GM12878 (cell line): ENCODE measurements at places on chromosomes 3 and 15.

DNA sequence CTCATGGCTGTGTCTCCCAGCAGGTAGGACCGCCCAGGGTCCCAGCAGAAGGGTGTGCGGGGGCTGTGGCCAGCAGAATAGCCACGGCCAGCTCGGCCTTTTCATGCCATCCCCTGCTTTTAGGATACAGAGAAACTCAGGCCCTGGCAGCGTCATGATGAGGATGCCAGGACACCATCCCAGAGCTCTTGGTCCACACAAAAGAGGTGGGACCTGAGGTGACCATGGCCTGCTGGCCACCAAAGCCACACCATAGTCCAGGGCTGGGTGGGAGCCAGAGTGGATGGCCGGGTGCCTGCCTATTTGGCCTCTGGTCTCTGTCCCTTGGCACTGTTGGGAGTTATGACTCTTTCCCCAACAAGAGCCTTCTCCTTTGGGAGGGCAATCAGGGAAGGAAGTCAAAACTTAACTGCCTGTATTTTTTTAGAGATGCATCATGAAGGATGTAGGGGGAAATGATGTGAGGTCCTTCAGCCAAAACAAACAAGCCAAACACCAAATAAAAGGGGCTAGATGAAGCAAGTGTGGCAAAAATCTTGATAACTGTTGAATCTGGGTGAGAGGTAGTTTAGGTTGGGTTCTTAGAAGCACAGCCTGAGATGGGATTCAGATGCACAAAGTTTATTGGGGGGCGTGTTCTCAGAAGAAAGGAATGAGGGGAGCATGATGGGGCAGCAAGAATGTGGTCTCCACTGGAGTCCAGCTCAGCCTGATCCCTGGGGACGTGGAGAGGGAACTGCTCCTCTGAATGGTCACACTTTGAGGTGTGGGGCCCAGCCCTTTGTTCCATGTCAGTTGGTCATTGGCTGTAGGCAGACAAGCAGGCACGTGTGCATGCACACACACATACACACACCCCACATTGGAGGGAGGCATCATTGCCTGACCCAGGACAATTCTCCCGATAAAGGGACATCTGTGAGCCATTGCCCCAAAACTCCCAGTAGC lies 33.2 kb downstream of the SMAD6 start:
- no peak overlapping the region for H3K4me3 ChIP-seq
- no peaks in the 10 kb centered on the region; the same call in none of the 2 replicates for H3K27me3 ChIP-seq
- H3K36me3 ChIP-seq = no peaks in the 10 kb centered on the region
- no peak overlapping the region for H3K27ac ChIP-seq
- no peaks in the 10 kb centered on the region for H3K4me1 ChIP-seq
- DNase-seq = no peak

DNA sequence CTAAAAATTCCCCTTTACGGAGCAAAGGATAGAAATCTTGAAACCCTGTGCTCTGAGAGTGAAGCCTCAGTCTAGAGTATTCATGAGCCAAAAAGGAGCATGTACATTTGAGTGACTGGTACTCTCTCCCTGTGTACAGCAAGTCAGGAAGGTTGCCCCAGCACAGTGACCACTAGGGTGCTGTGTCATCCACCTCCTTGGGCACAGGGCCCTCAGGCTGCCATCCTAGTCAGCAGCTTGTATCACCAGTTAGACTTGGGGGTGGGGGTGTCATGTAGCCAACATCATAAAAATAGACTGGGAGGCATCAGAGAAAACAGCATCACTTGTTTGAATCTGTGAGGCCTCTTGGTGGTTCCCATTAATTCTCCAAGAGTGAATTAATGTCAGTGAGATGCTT lies 12.0 kb downstream of the NME9 start:
- H3K4me3 ChIP-seq = no peak overlapping the region
- H3K36me3 ChIP-seq = no peaks in the 10 kb centered on the region
- no peak overlapping the region for H3K27ac ChIP-seq
- DNase-seq = no peak
- H3K27me3 ChIP-seq = no peaks in the 10 kb centered on the region

DNA sequence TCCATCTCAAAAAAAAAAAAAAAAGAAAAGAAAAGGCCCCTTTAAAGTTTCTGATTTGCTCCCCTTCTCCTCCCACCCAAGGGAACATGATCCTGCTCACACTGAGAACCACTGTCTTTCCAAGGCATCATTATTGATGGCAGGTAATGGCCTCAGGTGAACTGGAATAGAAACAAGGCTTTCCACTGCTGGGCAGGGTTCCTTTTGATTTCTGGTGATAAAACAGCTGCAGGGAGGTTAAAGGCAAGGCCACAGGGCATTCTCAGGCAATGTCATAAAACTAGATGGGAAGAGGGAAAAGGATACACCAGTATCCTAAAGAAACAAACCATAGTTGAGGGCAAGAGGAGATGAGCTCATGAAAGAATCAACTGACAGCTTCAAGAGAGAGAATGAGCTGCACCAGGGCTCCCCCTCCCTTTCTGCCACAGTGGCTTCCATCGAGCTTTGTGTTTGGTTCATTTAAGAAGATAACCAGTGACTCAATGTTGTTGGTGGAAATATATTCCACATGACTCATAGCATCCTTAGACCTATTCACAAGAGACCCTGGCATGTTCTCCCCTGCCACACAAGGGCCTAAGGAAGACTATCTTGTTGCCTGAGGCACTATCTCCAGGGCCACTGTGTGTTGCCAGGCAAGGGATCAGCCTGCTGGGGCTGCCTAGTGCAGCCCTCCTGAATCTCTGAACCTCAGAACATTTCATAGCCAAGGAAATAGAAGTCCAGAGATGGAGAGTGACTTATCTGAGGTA lies 86.4 kb downstream of the WDR76 start:
- H3K27ac ChIP-seq = no peak overlapping the region
- no peaks in the 10 kb centered on the region for H3K36me3 ChIP-seq
- H3K4me1 ChIP-seq = no peaks in the 10 kb centered on the region
- DNase-seq = no peak
- H3K27me3 ChIP-seq = no peaks in the 10 kb centered on the region

DNA sequence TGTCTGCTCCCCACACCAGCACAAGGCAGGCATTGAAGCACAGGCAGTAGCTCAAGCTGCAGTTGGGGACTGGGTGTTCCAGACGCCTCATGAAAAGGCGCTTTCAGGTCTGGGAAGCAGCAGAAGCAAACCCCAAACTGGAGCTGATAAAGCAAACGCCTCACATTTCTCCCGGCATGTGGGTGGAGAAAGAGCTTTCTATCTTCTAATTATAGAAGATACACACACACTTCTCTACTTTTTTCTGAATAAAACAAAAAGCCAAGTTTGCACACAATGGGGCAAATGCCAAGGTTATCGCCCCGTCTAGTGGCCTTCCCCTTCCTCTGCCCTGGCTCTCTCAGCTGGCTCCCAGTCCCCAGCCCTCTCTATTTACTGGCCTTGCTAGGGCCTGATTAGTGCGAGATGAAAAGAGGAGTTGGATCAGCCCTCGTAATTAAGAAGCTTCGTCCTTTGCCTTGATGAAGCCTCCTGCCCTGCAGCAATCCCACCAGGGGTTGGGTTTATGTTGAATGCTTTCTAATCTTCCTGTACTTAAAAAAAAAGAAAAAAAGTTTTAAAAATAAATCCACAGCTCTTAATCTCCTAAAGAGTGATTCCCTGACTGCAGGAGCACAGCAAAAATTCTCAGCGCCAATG lies 120.2 kb downstream of the MEGF11 start:
- no peak for DNase-seq
- H3K4me1 ChIP-seq = no peaks in the 10 kb centered on the region
- H3K27me3 ChIP-seq = no peaks in the 10 kb centered on the region; the same call in 1 of the 2 replicates
- no peak overlapping the region for H3K4me3 ChIP-seq
- no peaks in the 10 kb centered on the region for H3K36me3 ChIP-seq

DNA sequence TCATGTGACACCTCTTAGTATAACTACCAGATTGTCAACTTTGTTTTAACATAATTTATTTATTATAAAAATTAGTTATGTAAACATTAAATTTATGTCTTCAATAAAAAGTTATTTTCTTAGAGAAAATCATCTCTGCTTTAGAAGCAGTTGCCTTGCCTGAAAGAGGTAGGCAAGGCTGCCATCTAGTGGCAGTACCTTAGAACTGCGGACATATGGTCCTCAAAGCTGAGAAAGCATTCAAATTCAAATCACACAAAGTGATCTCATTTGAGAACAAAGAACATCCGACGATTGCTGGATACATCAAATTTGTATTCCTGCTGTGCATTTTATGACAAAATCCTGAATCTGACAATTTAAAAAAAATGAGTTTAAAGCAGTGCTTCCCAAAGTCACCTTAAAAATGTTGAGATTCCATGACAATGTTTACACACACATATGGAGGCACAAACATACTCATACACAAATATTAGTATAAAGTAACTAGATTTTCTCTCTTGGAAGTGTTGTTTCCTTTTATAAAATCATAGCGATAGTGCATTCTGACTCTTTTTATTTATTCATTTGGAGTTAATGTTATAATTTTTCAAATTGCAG lies 617.4 kb downstream of the CADM2 start:
- H3K36me3 ChIP-seq = no peaks in the 10 kb centered on the region
- no peaks in the 10 kb centered on the region for H3K4me1 ChIP-seq

DNA sequence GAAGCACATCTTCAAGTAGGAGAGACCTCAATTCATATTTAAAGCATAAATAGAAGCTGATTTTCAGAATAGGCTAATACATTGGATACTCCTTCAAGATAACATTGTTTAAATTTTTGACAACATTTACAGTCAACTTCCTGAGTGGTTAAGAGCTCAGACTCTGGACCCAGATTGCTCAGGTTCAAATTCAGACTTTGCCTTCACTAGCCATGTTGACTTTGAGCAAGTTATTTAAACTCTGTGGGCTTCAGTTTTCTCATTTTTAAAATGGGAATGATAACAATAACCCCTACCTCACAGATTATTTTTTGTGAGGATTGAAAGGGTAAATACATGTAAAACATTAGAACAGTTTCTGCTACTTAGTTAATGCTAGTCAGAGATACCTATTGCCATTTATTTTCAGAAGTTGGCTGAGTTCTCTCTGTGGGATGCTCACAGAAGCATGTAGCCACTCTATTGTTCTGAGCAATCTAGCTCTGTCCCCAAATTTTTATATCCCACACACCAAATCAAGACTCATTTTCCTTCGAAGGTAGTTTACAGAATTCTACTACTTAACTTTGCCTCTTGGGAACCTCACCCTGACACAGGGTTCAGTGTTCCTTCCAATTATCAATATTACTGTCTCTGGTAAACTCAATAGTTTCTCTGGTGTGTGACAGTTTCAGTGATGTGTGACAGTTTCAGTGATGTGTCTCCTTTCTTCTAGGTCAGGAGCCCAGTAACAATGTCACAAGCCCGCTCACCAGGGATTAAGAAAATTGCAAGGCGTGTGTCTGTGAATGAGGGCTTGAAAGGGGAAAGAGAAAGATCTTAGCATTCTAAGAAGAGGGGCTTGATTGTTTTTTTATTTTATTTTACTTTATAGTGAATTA lies 79.4 kb upstream of the OSTN start:
- H3K27ac ChIP-seq = no peak overlapping the region
- H3K4me3 ChIP-seq = no peak overlapping the region
- DNase-seq = no peak

GRCh38 chr15:49492151-49492550 lies 69.1 kb downstream of the FGF7 start:
- no peak overlapping the region for H3K27ac ChIP-seq
- H3K27me3 ChIP-seq = no peaks in the 10 kb centered on the region
- H3K36me3 ChIP-seq = no peaks in the 10 kb centered on the region
- no peak overlapping the region for H3K4me3 ChIP-seq
- H3K4me1 ChIP-seq = no peaks in the 10 kb centered on the region

- no peaks in the 10 kb centered on the region; the same call in none of the 2 replicates for H3K27me3 ChIP-seq
- no peak overlapping the region for H3K27ac ChIP-seq
- H3K36me3 ChIP-seq = no peaks in the 10 kb centered on the region
- H3K4me1 ChIP-seq = peaks cover 4% of the 10 kb centered on the region; the same call in 1 of the 2 replicates
Observed at GRCh38 chr3:51962854-51963530, 4.3 kb downstream of the PCBP4 start.

GRCh38 chr15:63987796-63988378 lies 58.4 kb downstream of the DAPK2 start:
- no peak overlapping the region; the same call in 1 of the 2 replicates for H3K4me3 ChIP-seq
- H3K4me1 ChIP-seq = peaks cover 82% of the 10 kb centered on the region
- no peaks in the 10 kb centered on the region; the same call in 1 of the 2 replicates for H3K36me3 ChIP-seq
- no peak for DNase-seq
- no peaks in the 10 kb centered on the region for H3K27me3 ChIP-seq
- peak overlapping the region; percentile 92 for H3K27ac ChIP-seq

- H3K27me3 ChIP-seq = no peaks in the 10 kb centered on the region
- no peak for DNase-seq
- no peaks in the 10 kb centered on the region; the same call in 1 of the 2 replicates for H3K36me3 ChIP-seq
Observed at GRCh38 chr3:37997342-37997741, 6.8 kb downstream of the VILL start.

- no peak overlapping the region for H3K27ac ChIP-seq
- no peak for DNase-seq
- no peaks in the 10 kb centered on the region for H3K4me1 ChIP-seq
- H3K4me3 ChIP-seq = no peak overlapping the region
Observed at GRCh38 chr3:46416811-46417510, 9.9 kb downstream of the CCRL2 start.

DNA sequence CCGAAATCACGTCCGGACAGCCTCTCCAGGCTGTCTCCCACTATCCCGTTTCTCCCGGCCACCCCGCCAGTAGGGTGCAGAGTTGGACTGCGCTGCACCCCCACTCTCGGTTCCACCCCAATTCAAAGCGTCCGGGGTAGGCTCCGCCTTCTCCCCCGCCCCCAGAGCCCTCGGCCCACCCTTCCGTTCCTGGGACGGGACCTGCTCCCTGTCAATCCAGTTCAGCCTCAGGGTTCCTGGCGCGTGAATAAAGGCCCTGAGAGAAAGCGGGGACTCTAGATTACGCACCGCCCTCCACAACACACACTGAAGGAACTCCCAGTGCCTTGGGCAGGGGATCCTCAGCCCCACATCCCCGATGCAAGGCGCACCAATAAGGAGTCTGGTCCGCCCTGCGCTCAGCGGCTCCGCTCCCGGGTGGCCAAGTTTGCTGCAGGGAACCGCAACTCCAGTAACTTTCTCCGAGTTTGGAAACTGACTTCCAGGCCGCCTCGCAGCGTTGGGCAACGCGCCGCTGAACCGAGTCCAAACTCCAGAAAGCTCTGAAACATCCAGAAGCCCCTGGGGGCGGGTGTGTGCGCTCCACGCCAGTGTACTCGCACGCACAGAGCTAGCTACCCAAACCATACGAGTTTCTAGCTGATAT lies 1.9 kb downstream of the ADAMTS9 start:
- no peak overlapping the region for H3K4me3 ChIP-seq
- H3K27ac ChIP-seq = no peak overlapping the region
- H3K36me3 ChIP-seq = no peaks in the 10 kb centered on the region
- H3K4me1 ChIP-seq = no peaks in the 10 kb centered on the region
- H3K27me3 ChIP-seq = no peaks in the 10 kb centered on the region
